ENCODE measurements at places on chromosomes 2 and 18. TPM values are rescaled to one million over a fixed set of nuclear protein-coding genes. Genes with fewer than 3 reads are reported as not detected.

Gene RAX
- not detected for total RNA-seq

Gene GCKR
- total RNA-seq = 0.11 TPM

Gene YPEL5
- 41.9 TPM for total RNA-seq

Gene SIX3
- total RNA-seq = not detected

Gene VSNL1
- total RNA-seq = 2.4 TPM

Gene FAP
- 102 TPM for total RNA-seq

Gene ADNP2
- 13.3 TPM for total RNA-seq

Gene TUBB8B
- total RNA-seq = not detected

Gene ALPP
- total RNA-seq = not detected

Gene CFAP53
- total RNA-seq = not detected

Gene REG1B
- total RNA-seq = not detected

Gene STAT4
- 0.13 TPM for total RNA-seq

Gene ANKRD30B
- 1.1 TPM for total RNA-seq

Gene NDC80
- 64.1 TPM for total RNA-seq

Gene CDC42EP3
- total RNA-seq = 230 TPM

Gene VIT
- 1.0 TPM for total RNA-seq

Gene ECEL1
- not detected for total RNA-seq

Gene TTC39C
- 18.3 TPM for total RNA-seq

Gene RASGRP3
- total RNA-seq = 9.4 TPM

Gene ZSWIM2
- 0.06 TPM for total RNA-seq

Gene KCNG2
- total RNA-seq = 0.13 TPM

Gene ANTXR1
- total RNA-seq = 181 TPM

Gene SKOR2
- not detected for total RNA-seq

Gene ADD2
- total RNA-seq = not detected

Gene TMEM37
- total RNA-seq = not detected

Gene FEV
- not detected for total RNA-seq

Gene ICA1L
- total RNA-seq = 2.9 TPM

Gene TEX44
- total RNA-seq = not detected

Gene GALNT5
- 70.6 TPM for total RNA-seq

Gene FAM161A
- total RNA-seq = 2.3 TPM

Gene IL36G
- not detected for total RNA-seq

Gene OSBPL1A
- 19.2 TPM for total RNA-seq

Gene POTEC
- not detected for total RNA-seq

Gene VWC2L
- total RNA-seq = not detected

Gene TUBA3D
- 2.0 TPM for total RNA-seq

Gene LIPG
- total RNA-seq = 0.19 TPM

Gene NGEF
- total RNA-seq = 0.26 TPM

Gene TSHZ1
- total RNA-seq = 7.3 TPM

Gene SH3RF3
- total RNA-seq = 7.4 TPM

Gene MAP2
- 0.23 TPM for total RNA-seq

Gene PLEKHH2
- 2.8 TPM for total RNA-seq

Gene CYRIA
- 3.5 TPM for total RNA-seq

Gene ZNF385B
- 0.13 TPM for total RNA-seq

Gene IL1RN
- not detected for total RNA-seq

Gene ZNF2
- total RNA-seq = 5.5 TPM

Gene DTNA
- total RNA-seq = 7.1 TPM
